Midbrain (tissue), 1 donor: ENCODE measurements at places on chromosomes 7 and 10.

DNA sequence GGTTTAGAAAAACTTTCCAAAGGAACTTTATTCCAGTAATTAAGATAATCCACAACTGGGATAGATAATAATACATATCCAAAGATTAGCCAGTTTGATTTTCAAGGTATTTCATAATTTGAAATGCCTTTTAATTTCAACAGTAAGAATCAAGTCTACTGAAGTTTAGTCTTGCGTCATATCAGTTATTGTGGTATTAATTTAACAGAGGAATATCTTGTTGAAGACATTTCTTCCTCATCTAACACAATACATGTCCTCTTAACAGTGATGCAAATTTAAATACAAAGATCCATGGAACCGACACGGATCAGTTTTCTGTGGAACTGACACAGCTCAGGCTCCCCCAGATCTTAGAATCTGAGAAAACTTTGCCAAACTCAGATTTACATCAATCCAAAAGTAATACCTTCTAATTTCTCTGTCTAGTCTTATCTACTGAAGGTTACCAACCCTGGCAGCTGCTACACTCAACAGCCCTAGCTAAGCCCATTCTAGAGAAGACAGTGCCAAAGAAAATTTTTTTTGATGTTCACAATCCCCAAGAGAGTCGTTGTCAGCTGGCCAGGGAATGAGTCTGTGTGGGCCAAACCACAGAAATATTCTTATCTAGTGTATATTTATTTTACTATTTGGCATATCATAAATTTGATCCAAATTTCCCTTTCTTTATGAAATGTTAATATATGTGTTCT lies 365.2 kb upstream of the MEOX2 start:
- no peak for DNase-seq

GRCh38 chr7:2670720-2671391 lies 17.1 kb upstream of the AMZ1 start:
- DNase-seq = no peak

DNA sequence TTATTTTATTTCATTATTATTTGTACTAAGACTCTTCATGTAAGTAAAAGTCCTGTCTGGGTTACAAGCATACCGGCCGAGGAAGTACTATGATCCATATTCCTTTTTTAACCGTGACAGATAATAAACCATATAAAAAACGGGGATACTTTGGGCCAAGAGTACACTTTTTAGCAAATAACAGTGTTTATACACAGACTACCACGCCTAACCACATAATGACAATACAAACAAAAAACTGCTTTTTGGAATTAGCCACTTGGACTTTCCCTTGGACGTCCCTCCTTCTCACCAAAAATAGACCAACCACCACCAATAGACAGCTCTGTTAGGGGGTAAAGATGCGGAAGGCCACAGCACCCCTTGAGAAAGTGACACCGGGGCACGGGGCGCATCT lies 800 bp downstream of the MINDY3 start:
- no peak for DNase-seq

DNA sequence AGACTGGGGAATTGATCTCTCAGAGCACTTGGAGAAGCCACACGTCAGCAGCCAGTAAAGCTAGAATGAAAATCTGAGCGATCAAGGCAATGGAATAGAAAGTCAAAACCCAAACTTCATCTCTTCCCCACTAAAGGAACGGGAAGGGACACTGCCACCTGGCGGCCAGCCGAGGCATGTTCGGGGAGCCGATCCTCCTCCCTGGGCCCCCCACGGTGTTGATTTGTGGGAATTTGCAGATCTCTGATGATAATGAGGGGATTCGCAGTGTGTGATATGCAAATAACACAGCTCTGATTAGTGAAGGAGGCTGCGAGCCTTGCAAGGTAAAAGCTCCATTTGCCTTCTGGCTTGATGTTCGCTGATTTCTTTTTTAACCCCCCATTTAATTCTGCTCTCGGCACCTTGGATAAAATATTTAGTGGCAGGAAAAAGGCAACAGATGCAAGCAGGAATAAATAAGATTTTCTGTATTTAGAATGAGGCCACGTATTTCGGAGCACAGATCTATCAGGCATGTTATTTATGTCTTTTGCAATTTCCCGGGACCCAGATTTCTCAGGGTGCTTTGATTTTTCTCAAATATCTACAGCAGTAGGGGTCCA lies 258.6 kb downstream of the PAXIP1 start:
- DNase-seq = peak; percentile 72

DNA sequence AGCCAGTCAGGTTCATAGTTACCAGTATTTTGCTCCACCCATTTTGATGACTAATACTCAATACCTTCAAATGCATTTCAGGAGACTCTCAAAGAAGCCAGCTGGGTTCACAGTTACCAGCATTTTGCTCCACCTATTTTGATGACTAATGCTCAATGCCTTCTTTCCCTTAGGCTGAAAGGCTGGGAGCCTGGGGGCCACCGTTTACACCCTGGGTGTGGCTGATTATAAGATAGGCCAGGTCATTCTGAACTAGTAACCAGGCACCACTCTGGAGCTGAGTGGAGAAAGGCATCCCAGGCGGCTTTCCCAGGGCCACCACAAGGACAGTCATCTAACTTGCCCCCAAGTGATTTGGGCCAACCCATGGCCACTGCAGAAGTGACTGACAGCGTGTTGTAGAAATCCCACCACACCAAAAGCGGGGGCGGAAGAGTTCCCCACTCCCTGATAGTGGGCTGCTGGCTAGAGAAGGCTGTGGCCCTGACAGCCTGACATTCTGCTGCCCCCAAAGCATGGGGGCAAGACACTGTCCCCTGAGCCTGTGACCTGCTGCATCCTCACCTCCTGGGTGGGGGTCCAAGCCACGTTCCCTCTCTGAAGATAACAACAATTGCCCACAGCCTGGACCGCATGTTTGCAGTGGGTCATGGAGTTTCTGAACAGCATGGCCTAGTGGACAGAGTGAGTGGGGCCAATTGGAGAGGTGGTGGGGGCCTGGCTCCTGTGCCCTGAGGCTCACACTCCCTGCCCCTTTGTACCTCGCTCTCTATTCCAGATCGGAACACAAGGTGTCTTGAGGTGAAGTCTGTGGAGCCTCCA lies 23.0 kb upstream of the ZNF488 start:
- no peak for DNase-seq

GRCh38 chr10:124566981-124567835 lies 105.6 kb downstream of the LHPP start:
- peak; percentile 29 for DNase-seq

- no peak for DNase-seq
Observed at GRCh38 chr10:95469251-95469650, 91.9 kb downstream of the SORBS1 start.

- DNase-seq = peak; percentile 36
Observed at GRCh38 chr10:131997366-131998049, 15.8 kb upstream of the BNIP3 start.

GRCh38 chr10:73876157-73876556 lies 1.8 kb upstream of the CAMK2G start:
- no peak for DNase-seq

DNA sequence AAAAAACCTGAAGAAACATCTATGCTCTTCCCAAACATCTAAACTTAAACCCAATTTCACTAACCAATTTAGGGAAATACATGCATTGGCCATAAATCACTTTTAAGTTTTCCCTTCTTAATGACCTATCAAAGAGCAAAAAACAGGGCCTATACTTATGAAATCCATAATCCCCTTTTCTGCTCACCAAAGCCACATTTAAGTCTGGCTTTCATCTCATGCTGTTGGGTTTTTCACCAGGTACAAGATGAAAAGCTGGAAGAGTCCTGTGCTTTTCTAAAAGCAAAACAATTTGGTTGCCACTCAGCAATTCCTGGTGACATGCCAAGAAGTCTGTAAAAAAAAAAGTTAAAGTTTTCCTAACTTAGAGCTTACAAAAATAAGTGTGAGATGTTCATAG lies 92.6 kb downstream of the HPSE2 start:
- DNase-seq = peak; percentile 4

DNA sequence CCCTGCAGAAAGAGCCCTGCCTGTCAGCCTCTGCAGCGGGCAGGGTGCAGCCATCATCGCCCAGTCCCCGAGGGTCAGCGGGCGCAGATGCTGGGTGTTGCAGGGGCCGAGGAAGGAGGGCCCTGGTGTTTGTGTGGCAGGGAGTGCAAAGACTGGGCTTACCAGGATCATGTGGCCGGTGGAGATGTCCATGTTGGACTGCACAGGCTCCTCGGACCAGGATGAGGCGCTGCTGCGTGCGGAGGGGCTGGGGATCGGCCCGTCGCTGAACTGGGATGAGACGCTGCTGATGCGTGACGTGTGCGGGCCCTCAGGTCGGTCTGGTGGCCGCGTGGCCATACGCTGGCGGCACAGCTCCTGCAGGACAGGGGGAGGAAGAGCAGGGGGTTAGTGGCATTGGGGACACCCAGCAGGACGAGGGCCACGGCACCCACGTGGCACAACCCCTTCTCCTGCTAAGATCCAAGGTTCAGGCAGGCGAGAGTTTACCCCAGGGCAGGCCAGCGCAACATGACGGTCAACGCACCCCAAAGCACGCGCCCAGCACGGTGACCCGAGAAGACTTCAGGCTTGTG lies 319.5 kb downstream of the DNAJB6 start:
- DNase-seq = no peak

DNA sequence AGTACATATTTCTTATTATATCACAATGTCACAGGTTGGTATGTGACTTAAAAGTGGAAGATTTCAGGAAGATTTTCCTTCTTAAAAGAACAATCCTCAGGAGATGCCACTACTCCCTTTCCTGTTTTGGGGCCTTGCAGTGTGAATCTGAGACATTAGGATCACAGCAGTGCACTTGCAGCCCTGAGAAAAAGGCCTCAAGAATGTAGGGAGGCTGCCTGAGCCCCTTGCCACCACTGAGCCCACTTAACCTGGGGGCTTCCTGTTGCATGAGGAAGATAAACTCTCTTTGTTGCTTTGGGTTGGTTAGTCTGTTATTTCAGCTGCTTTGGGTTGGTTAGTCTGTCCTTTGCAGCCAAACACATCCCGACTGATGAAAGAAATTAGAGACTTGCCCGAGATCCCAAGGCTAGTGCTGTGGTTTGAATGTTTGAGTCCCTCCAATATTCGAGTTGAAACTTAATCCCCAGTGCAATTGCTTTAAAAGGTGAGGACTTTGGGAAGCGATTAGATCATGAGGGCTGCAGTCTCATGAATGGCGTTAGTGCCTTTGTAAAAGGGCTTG lies 151.3 kb upstream of the SP4 start:
- no peak for DNase-seq

DNA sequence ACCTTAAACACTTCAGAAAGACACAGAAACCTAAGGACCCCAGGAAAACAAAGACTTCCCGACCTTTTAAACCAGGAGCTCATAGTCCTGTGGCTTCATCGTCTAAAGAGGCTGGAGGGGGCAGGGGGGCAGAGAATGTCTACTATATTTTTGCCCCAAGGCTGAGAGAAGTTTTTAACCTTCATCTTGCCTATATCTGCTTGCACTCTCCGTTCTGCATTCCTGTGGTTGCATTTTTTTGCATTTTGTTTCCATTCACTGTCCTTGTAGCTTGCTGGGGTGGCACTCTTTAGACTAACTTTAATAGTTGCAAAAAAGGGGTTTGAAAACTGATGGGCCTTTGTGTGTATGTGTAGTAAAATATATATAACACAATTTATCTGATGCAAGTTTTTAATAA lies 23.7 kb downstream of the PRKAR2B start:
- no peak for DNase-seq
